AG04450 (cell line): ENCODE measurements at places on chromosomes 12 and 14.
A peak's percentile ranks its signal among the peaks of the same experiment; 100 is the strongest.

- no peak for DNase-seq
Measured at GRCh38 chr14:105366386-105367074, 31.8 kb upstream of the TEX22 start.

DNA sequence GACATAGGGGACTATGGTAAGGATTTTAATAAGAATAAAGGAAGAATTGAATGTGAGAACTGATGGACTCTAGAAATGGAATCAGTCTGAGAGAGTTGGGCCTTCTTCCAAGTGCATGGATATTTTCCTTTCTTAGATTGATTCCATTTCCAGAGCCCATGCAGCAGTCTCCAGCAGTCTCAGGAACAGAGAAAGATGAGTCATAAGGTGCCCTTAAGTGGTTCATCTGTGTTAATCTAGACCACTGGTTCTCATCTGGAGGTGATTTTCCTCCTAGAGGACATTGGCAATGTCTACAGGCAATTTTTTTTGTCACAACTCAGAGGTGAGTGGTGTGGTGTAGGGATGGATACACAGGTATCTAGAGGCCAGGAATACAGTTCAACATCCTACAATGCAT is 25.9 kb downstream of the TRIM9 start:
- no peak for DNase-seq

GRCh38 chr14:62453226-62453625 is 592.0 kb downstream of the KCNH5 start:
- DNase-seq = no peak

GRCh38 chr12:27822076-27822712 is 42.2 kb upstream of the MANSC4 start:
- peak; percentile 57 for DNase-seq

- DNase-seq = no peak
Measured at GRCh38 chr12:2113119-2113912, 60.5 kb downstream of the CACNA1C start.
